ENCODE measurements at places on chromosomes 7 and 10.

DNA sequence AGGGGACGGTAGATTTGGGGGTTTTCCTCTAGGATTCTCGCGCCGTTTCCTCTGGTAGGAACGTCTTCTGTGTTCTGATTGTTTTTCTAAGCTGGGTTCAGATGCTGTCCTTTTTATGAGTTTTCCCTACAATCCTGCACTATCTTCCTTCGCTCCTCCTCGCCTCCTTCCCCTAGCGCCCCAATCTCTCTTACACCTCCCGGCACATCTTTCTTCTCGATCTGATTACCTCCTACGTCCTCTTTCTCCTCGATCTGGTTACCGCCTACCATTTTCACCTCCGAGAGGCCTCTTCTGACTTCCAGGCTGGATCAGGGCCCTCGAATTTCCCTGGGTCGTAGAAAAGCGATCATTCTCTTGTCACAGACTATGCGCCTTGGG, 413 bp downstream of the BUD31 start:
- peak; percentile 45 for DNase-seq

GRCh38 chr7:120583899-120584586, 273.9 kb downstream of the TSPAN12 start:
- peak; percentile 93 for DNase-seq

DNA sequence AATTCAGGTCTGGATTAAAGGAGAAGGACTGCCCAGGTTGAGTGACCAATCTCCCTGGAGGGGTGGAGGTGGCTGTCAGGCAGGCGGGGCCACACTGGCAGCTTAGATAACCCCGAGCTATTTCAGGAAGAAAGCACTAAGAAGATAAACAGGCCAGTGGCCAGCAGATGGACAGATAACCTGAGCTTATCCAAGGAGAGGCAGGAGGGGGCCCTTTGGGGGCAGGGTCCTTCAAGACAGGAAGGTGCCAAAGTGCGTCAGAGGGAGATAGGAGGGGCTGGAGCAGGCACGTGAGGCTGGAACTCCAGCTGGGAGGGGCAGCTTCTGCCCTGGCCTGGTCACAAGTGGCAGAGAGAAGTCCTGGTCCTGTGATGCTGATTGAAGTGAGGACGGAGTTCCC, 29.8 kb upstream of the PODXL start:
- DNase-seq: no peak

DNA sequence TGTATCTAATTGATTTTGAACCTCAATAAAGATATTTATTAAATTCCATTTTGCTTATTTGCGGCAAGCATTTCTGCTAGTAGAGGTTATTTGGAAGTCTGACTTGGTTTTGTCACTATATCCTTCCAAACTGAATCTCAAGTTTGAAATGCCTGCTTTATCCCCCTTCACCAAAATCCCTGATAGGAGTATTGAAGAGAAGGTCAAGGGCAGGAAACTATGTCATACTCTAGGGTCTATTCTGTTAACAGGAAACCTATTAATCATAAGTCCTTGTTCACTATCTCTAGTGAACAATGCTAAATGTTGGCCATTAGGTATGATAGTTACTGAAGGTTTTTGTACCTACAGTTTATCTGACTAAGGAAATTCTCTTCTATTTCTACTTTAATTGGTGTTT, 11.5 kb downstream of the GNAT3 start:
- DNase-seq: no peak

- DNase-seq: peak; percentile 37
These were observed 74.7 kb downstream of the CACNB2 start for GRCh38 chr10:18214691-18215563.

DNA sequence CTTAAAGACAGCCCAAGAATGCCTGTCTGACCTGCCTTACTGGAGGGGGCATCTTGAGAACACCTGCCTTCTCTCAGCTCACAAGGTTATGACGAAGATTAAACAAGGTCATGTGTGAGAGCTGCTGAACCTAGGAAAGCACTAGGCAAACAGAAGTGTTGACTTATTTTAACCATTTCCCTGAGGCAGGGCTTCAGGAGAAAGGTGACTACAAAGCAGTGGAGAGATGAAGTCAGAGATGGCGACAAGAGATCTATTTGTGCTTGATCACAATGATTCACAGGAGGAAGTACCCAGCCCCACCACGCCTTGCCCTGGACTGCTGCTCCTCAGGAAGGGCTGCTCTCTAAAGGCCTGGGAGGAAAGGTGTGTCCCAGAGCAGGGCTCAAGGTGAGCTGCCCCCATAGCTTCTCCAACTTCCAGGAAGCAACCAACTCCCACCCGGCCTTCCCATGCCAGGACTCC, 27.8 kb downstream of the STN1 start:
- DNase-seq: no peak

GRCh38 chr10:108465871-108466641, 1301.5 kb upstream of the SORCS1 start:
- no peak for DNase-seq

GRCh38 chr7:117169907-117170306, 153.0 kb downstream of the WNT2 start:
- DNase-seq: peak; percentile 85

DNA sequence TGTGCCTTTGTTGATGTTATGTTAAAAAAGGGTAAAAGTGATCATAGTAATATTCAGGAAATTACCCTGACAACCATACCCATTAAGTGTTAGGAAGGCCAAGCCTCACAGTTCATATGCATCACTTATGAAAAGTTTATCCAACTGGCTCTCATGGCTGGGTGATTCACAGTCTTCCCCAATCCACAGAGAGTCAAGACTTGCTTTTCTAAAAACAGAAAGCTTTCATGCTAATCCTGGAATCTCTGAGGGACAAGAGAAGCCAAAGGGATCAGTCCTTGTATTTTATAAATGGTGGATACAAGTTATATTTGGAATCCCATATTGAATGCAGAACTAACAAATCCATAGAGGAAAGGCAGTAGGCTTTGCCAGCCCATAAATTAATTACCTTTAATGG, 218.3 kb downstream of the JAZF1 start:
- no peak for DNase-seq

GRCh38 chr10:96683065-96683464, 37.2 kb downstream of the PIK3AP1 start:
- no peak for DNase-seq

GRCh38 chr10:127354255-127354654, 157.9 kb upstream of the INSYN2A start:
- no peak for DNase-seq

- DNase-seq: no peak
These were observed 79.9 kb upstream of the COL13A1 start for GRCh38 chr10:69721690-69722310.

- DNase-seq: no peak
These were observed 57.8 kb downstream of the EVX1 start for GRCh38 chr7:27300421-27300820.

DNA sequence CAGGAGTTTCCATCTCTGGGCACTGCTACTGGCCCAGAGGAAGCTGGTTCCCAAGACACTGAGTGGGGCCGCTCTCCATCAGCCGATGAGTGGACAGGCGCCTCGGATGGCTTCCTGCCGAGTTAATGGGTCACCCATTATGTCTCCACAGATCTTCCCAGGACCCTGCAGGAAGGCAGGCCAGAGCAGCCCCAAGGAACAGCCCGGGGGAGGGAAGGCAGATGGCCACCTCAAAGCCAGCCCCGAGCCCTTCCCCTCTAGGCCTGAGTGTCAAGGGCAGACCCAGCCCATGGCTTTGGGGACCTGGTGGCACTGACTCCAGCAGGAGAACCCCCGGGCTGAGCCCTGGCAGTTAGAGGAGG, 3.4 kb upstream of the LFNG start:
- DNase-seq: peak; percentile 99

DNA sequence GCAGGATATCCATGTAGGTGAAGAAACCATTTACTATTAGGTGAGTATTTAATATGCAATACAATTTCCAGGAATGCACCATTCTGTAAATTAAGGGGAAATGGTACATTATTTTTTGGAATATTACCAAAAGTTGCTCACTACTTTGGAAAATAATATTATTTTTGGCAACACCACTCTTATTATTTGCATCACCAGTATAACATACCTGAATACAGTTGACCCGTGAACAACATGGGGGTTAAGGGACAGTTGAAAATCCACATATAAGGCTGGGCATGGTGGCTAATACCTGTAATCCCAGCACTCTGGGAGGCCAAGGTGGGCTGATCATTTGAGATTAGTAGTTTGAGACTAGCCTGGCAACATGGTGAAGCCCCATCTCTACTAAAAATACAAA, 21.2 kb upstream of the FHIP2A start:
- no peak for DNase-seq

DNA sequence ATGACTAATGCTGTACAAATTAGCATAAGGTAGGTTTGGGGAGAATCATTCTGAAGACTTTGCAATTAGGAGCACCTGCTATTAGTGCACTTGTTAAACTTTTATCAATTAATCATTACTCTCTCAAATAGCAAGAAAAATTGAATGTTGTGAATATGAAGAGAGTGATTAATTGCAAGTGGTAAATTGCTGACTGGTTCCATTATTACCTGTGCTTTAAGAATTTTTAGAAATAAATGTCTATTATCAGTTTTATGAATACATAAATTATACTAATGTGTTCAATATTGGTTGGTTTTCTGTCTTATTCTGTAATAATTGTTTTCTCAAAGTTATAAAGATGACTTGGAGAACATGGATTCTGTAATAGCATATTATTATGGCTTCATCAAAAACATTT, 47.3 kb upstream of the TMEM26 start:
- no peak for DNase-seq

DNA sequence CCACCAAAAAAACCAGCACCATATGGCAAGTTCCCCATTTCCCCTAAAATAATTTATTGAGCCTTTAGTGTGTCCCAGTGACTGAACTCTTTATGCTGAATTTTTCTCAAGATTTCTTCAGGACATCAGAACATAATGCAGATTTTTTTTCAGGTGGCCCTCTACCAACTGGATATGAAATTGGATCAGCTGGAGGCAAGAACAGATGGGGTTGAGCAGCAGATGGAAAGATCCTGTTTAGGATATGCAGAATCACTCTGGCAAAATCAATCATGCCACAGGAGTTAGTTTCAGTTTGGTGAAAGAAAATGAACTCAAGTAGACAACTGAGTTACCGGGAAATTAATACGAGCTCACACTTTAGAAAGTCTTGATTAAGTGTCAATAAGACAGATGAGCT, 761.5 kb upstream of the C7orf33 start:
- no peak for DNase-seq

GRCh38 chr10:50896721-50897120, 11.3 kb upstream of the A1CF start:
- DNase-seq: no peak

GRCh38 chr7:2755531-2755930, 67.5 kb downstream of the AMZ1 start:
- DNase-seq: no peak

GRCh38 chr7:106827626-106828025, 37.5 kb upstream of the PIK3CG start:
- DNase-seq: no peak

GRCh38 chr7:90777886-90778285, 181.8 kb downstream of the CDK14 start:
- DNase-seq: no peak

- no peak for DNase-seq
These were observed 99.0 kb upstream of the SAMD8 start for GRCh38 chr10:75012471-75012870.

DNA sequence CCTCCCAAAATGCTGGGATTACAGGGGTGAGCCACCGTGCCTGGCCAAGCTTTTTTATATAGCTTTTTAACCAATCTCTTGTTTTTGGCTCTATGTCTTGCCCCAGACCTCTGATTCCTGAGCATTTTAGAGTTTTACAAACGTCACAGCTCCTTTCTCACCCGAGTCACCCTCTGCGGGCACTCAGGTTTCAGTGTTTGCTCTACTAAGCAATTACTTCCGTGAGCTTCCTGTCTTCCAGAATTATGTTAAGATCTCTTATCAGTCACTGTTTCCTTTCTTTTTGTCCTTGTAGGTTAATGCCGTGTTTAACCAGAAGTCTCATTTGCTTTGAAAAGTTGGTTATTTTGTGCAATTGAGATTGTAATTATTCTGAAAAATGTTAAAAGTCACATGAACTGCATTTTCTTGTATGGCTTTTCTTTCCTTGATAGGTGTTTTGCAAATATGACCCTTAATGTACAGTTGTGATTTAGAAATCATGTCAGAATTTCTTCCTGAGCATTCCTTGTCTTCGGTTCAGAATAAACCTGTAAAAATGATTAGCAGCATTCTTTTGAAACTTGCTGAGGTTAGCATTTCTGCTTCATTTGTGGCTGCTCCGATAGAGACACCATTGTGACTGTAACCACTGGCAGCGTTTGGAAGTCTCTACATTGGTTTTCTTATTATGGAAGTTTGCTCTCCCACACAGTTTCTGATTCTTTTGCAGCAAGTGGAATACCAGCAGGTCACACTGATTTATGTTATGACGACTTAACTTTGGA, 4.5 kb upstream of the HKDC1 start:
- no peak for DNase-seq

GRCh38 chr7:7324698-7325097, 142.4 kb downstream of the C1GALT1 start:
- DNase-seq: no peak

DNA sequence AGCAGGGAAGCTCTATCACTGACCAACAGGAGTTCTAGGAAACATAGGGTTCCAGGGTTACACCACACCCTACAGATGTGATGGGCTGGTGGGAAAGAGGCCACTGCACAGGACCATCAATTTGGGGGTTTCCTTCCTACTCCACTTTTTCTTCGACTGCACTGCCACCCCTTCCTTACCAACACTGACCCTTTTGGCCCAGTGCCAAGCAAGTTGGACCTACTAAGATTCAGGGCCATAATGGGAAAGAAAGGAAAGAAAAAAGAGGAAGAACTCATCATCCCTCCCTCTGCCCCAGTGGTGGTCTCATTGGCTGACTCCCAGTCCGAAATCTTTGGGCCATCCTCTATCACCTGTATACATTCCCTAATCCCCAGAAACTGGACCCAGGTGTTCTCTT, 6.1 kb upstream of the PLEKHS1 start:
- no peak for DNase-seq

- DNase-seq: no peak
These were observed 191.1 kb upstream of the SLC26A5 start for GRCh38 chr7:103637094-103637493.

DNA sequence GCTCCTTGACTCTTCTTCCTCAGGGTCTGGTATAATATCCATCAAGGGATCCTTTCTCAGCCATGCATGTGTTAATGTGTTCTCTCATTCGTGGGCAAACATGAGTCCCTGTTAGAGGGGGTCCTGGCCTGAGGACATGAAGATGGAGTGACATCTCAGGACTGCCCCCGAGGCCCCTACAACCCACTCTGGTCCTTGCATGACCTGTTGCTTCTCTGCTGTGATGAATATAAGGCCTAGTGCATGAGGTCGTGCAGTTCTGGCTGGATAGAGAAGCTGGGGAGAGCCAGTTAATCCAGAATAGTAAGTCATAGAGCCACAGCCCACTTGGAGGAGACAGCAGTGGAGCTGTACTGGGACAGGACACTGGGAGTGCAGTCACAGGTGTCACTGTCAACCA, 4.6 kb upstream of the VWC2 start:
- no peak for DNase-seq
